ENCODE measurements at places on chromosomes 6 and 20. TPM values are rescaled to one million over a fixed set of nuclear protein-coding genes. Genes with fewer than 3 reads are reported as not detected.

- no peak for DNase-seq
Measured at GRCh38 chr20:15703171-15703911, 869.9 kb downstream of the KIF16B start.

GRCh38 chr6:136178749-136179148, 71.4 kb downstream of the MTFR2 start:
- no peak for DNase-seq

DNA sequence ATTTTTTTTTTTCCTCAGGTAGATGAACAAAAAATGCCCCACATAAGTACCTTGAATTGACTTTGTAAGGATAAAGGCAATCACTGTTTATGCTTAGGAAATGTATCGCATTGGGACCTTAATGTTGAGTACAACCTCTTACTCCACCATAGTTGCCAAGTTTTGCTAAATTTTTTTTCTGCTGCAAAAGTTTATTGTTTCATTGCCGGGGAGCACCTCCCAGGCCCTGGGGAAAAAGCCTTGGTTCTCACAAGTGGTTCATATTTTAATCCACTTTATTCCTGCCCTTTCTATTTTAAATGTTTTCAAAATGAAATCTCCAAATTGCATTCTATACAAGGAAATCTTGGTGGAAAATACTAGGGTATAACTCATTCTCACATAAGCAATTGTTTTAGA, 52.3 kb upstream of the UTRN start:
- no peak for DNase-seq

GRCh38 chr20:32447136-32448027, 89.3 kb downstream of the ASXL1 start:
- no peak for DNase-seq

- DNase-seq = no peak
Measured at GRCh38 chr6:31357886-31358285, 907 bp upstream of the HLA-B start.

GRCh38 chr6:25774120-25774715, 19.7 kb downstream of the SLC17A4 start:
- no peak for DNase-seq

DNA sequence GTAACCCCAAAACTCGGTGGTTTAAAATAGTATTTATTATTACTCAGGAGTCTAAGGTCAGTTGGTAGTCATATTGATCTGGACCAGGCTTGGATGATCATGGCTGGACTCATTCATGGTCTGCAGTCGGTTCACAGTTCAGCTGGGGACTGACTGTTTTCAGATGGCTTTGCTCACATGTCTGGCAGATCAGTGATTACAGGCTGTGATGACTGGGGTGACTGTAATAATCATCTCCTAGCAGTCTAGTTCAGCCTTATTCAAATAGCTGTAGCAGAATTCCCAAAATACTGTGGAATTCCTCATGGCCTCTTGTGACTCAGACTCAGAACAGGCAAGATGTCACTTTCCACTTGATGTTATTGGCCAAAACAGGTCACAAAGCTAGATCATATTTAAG, 16.4 kb upstream of the NT5DC1 start:
- DNase-seq = no peak

GRCh38 chr20:11112832-11113231, 439.0 kb upstream of the JAG1 start:
- DNase-seq = no peak

GRCh38 chr20:61588411-61589385, 336.6 kb downstream of the CDH4 start:
- DNase-seq = no peak

DNA sequence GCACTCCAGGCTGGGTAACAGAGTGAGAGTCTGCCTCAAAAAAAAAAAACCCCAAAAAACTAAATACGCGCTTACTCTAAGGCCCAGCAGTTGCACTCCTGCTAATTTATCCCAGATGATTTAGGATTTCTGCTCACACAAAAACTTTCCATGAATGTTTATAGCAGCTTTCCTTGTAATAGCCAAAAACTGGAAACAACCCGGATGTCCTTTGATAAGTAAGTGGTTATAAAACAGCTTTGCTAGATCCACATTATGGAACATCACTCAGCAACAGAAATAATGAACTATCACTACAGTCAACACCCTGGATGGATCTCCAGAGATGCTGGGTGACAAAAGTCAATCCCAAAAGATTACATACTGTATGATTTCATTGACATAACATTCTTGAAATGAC, 220.4 kb upstream of the JARID2 start:
- DNase-seq = no peak

DNA sequence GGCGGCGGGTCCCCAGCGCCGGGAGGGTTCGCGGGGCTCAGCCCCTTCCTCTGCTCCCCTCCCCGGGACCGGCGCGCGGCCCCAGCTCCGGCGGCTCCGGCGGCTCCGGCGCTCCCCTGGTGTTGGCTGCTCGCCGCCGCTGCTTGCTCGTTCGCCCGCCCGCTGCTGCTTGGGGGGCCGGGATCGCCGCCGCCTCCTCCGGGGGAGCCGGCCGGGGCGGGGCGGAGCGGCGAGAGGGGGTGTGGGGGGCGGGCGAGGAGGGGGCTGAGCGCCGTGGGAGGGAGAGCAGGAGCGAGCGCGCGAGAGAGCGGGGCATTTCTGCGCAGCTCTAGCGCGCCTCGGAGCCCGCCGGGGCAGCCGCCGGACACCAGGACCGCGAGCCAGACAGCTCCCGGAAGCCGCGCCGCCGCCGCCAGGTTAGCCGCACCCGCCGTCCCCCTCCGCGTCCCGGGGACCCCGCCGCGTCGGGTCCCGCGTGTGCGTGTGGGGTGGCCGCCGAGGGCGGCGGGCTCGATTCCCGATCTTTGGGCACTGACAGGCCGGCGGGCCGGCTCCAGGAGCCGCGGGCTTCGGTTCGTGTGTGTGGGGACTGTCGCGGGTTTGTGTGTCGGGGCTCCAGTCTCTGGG, 62.0 kb upstream of the EPB41L1 start:
- DNase-seq = peak; percentile 30

- DNase-seq = no peak
Measured at GRCh38 chr6:148701375-148701774, 45.5 kb upstream of the UST start.

- no peak for DNase-seq
Measured at GRCh38 chr6:23826572-23826971, 299.4 kb upstream of the NRSN1 start.

GRCh38 chr6:54846857-54847674, 495 bp downstream of the FAM83B start:
- DNase-seq = peak; percentile 14

The AAR2 gene
- total RNA-seq = 33.0 TPM

The TRIM31 gene
- total RNA-seq = not detected

The FOXA2 gene
- total RNA-seq = 0.09 TPM

The PRELID3B gene
- 45.3 TPM for total RNA-seq

The ACAT2 gene
- 419 TPM for total RNA-seq

The SNX9 gene
- total RNA-seq = 18.1 TPM

The C20orf141 gene
- total RNA-seq = not detected

The RCAN2 gene
- 3.6 TPM for total RNA-seq

The DNAH8 gene
- total RNA-seq = 0.39 TPM

The ADGB gene
- total RNA-seq = not detected

The DOK5 gene
- 4.1 TPM for total RNA-seq

The MAP3K7 gene
- total RNA-seq = 37.9 TPM

The CCN2 gene
- total RNA-seq = 24.2 TPM

The UTRN gene
- 76.8 TPM for total RNA-seq

The POM121L2 gene
- total RNA-seq = not detected

All from neural crest cell (in vitro differentiated cells).